CD4-positive, alpha-beta memory T cell (primary cell): ENCODE measurements at places on chromosomes 7 and 10. TPM values are rescaled to one million over a fixed set of nuclear protein-coding genes. Genes with fewer than 3 reads are reported as not detected.

DNA sequence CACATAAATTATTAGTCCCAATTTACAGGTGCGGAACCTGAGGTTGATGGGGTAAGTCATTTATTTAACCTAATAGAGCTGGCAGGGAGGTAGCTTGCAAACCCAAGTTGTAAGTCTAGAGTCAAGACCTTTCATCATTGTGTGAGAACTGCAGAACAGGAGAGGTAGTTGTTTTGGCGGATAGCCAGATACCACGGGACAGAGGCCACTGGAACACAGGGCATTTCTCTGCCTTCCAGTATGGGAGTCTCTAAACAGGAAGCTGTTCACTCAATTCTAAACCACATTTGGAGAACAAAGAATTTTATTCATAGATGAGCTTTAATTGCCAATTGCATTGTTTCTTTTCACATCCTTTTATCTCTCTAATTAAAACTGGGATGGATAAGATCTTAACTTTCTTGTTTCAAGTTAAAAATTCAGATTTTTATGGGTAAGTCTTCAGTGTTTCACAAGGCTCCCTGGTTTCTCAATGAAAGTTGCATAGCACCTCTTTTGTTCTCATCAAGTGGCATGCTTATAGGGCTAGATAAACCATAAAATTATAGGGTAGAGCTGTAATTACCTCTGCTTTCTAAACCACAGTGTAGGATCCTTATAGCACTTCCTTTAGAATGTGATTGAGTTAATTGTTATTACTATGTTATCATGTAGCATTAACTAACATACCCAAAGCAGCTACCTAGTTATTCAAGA is 489.0 kb downstream of the GATA3 start:
- H3K36me3 ChIP-seq, result no peaks in the 10 kb centered on the region
- H3K27ac ChIP-seq, result no peak overlapping the region
- no peaks in the 10 kb centered on the region for H3K27me3 ChIP-seq
- peaks cover 7% of the 10 kb centered on the region for H3K4me1 ChIP-seq
- H3K4me3 ChIP-seq, result no peak overlapping the region

GRCh38 chr7:2528481-2529095 is 9.0 kb downstream of the LFNG start:
- H3K4me3 ChIP-seq, result peak overlapping the region; percentile 50
- no peaks in the 10 kb centered on the region for H3K27me3 ChIP-seq
- DNase-seq, result no peak
- H3K4me1 ChIP-seq, result peaks cover 78% of the 10 kb centered on the region
- H3K27ac ChIP-seq, result peak overlapping the region; percentile 83
- H3K36me3 ChIP-seq, result peaks cover 34% of the 10 kb centered on the region

DNA sequence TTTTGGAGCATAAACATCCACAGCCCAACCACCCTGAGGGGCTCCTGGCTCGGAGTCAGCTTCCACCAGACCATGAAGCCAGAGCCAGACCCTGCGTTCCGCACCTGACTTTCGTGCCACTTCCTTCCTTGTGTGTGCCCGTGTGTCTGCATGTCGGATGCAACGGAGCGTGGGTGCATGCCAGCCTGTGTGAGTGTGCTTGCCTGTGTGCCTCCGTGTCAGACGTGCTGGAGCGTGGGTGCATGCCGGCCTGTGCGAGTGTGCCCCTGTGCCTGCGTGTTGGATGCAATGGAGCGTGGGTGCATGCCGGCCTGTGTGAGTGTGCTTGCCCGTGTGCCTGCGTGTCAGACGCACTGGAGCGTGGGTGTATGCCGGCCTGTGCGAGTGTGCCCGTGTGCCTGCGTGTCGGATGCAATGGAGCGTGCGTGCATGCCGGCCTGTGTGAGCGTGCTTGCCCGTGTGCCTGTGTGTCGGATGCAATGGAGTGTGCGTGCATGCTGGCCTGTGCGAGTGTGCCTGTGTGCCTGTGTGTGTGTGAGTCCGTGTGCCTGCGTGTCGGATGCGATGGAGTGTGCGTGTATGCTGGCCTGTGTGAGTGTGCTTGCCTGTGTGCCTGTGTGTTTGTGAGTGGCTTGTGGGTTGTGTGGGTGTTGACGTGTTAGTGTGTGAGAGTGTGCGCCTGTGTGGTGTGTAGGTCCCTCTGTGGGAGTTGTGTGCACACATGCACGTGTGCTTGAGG is 28.1 kb upstream of the KNDC1 start:
- H3K27me3 ChIP-seq, result no peaks in the 10 kb centered on the region
- no peak overlapping the region for H3K4me3 ChIP-seq
- H3K4me1 ChIP-seq, result no peaks in the 10 kb centered on the region
- DNase-seq, result no peak
- no peaks in the 10 kb centered on the region for H3K36me3 ChIP-seq
- no peak overlapping the region for H3K27ac ChIP-seq

DNA sequence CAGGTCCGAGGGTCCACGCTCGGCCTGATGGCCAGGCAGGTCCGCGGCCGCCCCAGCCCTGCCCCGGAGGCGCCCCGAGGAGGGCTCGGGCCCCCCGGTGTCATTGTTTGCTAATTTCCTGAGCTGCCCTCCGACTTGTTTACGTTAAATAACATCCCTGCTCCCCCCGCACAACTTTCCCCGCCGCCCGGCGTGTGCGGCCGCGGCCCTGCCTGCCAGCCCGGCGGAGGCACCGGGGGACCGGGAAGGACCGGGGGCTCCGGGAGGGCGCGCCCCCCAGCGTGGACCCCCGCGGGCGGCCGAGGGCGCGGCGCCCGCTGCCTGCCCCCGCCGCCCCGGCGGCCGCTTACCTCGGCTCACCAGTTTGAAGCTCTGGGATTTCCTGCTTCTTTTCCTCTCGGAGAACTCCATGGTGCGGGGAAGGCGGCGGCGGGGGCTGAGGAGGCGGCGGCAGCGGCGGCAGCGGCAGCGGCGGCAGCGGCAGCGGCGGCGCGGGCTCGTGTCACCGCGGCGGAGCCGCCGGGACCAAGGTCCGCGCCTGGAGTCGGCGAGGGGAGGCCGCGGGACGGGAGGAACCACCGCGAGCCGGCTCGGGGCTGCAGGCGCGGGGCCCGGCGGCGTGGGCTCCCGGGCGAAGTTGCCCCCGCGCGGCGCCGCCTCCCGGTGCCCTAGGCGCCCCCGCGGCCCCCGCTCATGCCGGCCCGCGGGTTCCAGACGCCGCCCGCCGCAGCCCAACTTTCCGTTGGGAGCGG is 515 bp downstream of the BEND7 start:
- no peak overlapping the region for H3K4me3 ChIP-seq
- peaks cover 13% of the 10 kb centered on the region for H3K4me1 ChIP-seq
- no peak overlapping the region for H3K27ac ChIP-seq
- peaks cover 39% of the 10 kb centered on the region for H3K27me3 ChIP-seq

DNA sequence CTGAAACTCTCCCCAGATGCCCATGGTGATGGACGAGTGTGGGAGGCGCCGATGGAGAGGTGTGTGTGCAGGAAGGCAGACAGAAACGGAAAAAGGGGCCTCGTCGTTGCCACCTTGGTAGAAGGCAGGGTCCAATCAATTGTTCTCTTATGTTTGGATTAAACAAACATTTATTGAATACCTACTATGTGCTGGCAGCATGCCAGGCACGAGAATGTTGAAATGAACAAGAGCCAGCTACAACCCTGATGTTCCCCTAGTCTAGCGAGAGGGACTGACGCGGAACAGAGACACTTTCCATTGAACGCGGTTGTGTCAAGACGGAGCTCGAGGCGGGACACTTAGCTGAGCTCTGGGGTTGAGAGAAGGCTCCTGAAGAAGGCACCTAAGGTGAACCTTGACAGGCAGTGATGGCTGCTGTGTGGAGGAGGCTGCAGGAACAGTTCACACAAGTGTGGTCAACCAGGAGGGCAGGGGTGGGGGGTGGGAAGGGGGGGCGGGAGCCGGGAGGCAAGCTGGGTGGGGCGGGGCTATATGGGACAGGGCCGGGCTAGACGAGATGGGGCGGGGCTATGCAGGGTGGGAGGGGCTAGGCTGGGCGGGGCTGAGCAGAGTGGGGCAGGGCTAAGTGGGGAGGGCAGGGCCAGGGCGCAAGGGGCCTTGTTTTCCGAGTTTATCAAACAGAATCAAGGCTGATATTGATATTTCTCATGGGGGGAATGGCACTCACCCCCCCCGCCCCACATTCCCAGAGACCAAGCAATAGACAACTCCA is 181.0 kb downstream of the GATA3 start:
- peaks cover 34% of the 10 kb centered on the region for H3K4me1 ChIP-seq
- no peak for DNase-seq
- H3K36me3 ChIP-seq, result no peaks in the 10 kb centered on the region
- no peak overlapping the region for H3K4me3 ChIP-seq
- no peaks in the 10 kb centered on the region for H3K27me3 ChIP-seq

DRGX gene
- not detected for total RNA-seq

CCDC126 gene
- total RNA-seq, result 15.5 TPM

DNA sequence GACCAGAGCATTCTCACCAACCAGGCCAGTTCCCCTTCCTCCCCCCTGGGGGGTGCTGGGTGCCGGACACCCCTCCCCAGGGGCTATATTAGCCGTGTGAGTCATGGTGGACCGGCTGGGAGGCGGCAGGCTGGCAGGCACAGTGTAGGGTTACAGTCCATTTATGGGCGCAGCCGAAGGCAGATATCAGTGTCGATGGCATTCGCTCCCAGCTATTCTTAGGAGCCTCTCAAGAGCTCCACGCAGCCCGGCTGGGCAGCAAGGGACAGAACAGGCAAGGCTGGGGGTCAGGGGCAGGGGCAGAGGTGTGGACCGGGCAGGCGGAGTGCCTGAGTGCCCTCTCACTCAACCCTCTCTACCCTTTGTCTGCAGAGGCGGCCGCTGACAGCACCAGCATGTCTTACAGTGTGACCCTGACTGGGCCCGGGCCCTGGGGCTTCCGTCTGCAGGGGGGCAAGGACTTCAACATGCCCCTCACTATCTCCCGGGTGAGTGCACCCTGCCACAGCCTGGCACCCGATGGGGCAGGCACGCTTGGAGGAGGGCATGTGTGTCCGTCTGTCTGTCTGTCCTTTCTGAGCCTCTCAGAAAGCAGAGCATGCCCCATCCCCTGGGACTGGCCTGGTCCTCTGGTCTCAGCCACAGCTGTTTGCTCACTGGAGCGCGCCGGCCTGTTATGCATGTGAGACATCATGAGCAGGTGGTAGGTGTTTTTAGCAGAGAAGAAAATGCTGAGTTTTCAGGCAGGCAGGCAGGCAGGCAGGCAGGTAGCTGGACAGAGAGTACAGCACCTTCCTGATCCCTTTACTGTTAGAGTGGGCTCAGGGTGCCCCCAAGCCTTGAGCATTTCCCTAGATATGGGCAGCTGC is at the start of gene LDB3:
Gene LDB3, plus strand, starts transcription at position 215 of the 869 bp plus-strand sequence. Its CDS starts 181 bp downstream, at position 396.
- H3K27ac ChIP-seq, result no peak within 1 kb of the TSS
- H3K4me1 ChIP-seq, result no peaks in the 10 kb centered on the region
- DNase-seq, result no peak
- H3K27me3 ChIP-seq, result no peaks in the 10 kb centered on the region
- H3K4me3 ChIP-seq, result no peak within 1 kb of the TSS
- no peaks in the 10 kb centered on the region for H3K36me3 ChIP-seq

TACC2 gene
- total RNA-seq, result not detected

SFTPA1 gene
- not detected for total RNA-seq
